ENCODE measurements at places on chromosomes 7 and 10.

- DNase-seq, result no peak
Observed at GRCh38 chr10:123390874-123391273, 236.7 kb downstream of the BUB3 start.

DNA sequence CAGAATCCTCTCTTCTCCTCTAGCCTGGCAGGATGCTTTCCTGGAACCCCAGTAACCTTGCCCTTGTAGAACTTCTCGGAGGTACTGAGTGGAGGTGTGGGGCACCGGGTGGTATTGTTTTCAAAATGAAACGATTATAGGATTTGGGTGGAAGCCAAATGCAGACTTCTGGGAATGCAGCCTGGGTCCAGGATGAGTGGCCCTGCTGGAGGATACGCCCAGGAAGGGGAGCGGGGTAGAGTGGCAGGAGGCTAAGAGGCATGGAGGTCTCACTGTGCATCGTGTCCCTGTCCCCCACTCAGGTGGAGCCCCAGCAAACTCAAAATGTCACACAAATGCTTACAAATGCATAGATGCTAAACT lies 109.1 kb upstream of the PPIF start:
- no peak for DNase-seq

- DNase-seq, result no peak
Observed at GRCh38 chr10:106930751-106931150, 233.8 kb downstream of the SORCS1 start.

GRCh38 chr7:105277341-105277740 lies 111.4 kb downstream of the SRPK2 start:
- no peak for DNase-seq

Measured in right renal cortex interstitium (tissue), 3 donors.